SJSA1 (cell line): ENCODE measurements at places on chromosomes 12 and 14. TPM values are rescaled to one million over a fixed set of nuclear protein-coding genes. Genes with fewer than 3 reads are reported as not detected.

- DNase-seq, result peak; percentile 74
Observed at GRCh38 chr14:73612339-73613045, at the start of gene ACOT6. Gene ACOT6 (plus strand): TSS chr14:73612517. CDS start chr14:73612572, 55 bp downstream.

DNA sequence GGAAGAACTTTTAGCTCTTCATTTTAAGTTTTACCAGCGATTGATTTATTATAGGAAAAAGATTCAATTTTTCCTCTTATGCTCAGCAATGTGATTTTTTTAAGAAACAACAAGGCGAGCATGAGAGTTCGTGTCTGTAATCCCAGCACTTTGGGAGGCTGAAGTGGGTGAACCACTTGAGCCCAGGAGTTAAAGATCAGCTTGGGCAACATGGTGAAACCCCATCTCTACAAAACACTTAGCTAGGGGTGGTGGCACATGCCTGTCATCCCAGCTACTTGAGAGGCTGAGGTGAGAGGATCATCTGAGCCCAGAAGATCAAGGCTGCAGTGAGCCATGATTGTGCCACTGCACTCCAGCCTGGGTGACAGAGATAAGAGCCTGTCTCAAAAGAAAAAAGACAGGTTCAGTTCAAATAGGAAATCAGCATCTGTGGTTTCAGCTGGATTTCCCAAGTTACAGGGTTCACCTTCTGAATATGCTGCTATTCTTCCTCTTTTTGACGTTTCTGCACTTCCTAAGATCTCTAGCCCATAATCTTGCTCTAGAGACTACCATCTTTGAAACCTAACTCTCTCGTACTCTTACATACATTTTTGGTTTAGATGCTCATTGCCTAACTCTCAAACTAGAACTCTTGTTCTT, 274.7 kb downstream of the SEC23A start:
- DNase-seq, result no peak

GRCh38 chr14:89000007-89000942, 175.8 kb downstream of the TTC8 start:
- DNase-seq, result peak; percentile 21

- no peak for DNase-seq
Observed at GRCh38 chr14:92663049-92663448, 85.4 kb downstream of the LGMN start.

DNA sequence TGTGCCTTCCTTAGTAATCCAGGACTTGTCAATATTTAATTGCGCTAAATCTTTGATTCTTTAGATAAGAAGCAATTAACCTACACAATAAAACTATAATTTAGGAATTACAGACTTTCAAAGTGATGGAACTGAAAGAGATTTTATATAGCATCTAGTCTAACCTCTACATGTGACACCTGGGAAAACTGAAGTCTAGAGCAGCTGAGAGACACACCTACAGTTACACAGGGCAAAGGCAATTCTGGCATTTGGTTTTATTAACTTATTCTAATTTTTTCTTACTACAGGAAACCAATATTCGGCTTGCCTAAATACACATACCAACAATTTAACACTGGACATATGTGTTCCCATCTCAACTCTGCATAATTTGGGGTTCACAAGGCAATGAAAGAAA, 196.5 kb downstream of the STXBP6 start:
- DNase-seq, result no peak

- no peak for DNase-seq
Observed at GRCh38 chr12:64268409-64268808, 46.3 kb upstream of the KICS2 start.

DNA sequence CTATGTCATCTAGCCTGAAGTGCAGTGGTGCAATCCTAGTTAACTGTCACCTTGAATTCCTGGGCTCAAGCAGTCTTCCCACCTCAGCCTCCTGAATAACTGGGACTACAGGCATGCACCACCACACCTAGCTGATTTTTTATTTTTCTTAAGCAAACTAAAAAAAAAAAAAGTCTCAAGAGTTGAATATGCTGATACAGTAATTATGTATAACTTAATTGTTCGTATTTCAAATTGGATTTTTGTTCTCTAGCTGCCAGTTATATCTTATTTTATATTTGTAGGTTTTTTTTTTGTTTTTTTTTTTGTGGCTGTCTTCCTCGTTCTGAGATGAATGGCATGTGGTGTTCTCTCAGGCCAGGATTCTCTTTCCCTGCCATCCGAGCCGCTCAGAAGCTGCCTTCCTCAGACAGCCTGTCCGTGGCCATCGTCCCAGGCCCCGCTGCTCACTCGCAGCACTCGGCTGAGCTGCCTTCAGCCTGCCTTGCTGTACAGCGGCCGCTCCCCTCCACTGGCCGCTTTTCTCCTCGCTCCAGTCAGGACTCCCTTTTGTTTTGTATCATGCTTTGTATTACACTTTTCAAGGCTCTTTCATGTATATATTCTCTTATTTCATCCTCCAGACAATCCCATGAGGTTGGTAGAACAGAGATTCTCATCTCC, 53.3 kb downstream of the WDR20 start:
- no peak for DNase-seq

- no peak for DNase-seq
Observed at GRCh38 chr14:55697414-55697861, 117.4 kb downstream of the KTN1 start.

DNA sequence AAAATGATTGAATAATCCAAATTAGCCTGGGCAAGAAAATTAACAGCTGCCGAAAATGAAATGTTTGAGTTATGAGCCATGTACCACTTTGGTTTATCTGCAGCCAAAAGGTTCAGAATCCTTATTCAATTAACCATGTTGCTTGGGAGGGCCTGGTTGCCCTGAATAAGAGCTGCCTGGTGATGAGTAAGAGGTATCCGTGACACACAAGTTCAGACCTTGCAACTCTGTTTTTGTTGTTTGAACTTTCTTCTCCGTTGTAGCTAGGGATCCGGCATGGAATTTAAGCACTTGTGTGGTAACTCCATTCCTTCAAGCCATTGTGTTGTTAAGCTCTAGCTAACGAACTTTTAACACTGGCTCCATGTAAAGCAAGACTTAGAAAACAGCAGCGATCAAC, 35.7 kb downstream of the FOXA1 start:
- DNase-seq, result no peak

DNA sequence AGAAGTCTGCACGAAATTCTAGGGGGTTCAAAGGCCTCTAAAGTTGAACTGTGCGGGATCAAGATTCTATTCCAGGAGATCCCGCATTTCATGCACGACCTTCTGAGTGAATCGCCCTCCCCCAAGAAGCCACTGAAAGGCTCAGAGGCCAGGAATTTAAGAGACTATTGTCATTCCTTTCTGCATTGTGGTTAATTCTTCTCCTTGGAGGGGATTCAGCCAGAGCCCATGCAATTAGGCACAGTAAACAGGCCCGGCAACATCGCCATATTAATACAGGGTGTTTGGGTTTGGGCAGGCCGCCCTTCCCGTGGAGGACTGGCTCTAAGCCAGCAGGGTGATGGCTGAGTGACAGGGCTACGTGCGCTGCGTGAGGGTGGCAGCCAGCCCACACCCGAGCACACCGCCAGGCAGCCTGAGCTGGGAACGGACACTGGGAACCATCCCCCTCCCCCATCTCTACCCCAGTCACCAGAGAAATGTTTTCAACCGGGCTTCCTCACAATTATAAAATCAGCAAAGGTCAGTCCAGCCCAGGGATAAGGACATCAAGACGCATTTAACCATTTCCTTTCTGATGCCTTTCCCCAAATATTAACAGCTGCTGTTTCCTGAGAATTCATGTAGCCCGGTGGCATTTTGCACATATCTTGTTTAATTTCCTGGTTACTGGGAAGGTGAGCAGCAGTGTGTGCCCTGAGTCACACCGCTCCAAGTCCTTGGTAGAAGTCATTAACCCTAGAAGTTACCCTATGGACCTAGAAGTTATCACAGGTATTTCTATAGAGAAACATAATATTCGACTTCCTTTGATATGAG, 12.5 kb downstream of the EGLN3 start:
- peak; percentile 59 for DNase-seq

GRCh38 chr14:23375527-23376251, 1.2 kb upstream of the CMTM5 start:
- DNase-seq, result no peak

DNA sequence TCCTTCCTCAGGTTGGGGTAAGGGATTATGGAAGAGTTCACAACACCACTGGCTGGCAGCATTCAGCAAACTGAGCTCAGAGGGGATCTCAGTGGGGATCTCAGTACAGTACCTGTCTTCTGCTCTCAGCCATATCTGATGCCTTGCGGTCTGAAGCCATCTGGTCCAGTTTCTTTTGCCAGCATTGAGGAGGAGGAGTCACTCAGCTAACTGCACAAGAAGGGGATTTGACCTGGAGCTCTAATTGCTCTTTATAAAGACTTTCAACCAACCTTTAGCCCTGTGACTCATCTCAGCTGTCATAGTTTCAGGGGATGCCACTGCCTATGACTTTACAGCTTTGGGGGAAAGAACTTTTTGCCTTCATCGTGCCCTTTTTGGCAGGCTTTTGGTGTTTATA, 44.9 kb downstream of the JKAMP start:
- DNase-seq, result no peak

DNA sequence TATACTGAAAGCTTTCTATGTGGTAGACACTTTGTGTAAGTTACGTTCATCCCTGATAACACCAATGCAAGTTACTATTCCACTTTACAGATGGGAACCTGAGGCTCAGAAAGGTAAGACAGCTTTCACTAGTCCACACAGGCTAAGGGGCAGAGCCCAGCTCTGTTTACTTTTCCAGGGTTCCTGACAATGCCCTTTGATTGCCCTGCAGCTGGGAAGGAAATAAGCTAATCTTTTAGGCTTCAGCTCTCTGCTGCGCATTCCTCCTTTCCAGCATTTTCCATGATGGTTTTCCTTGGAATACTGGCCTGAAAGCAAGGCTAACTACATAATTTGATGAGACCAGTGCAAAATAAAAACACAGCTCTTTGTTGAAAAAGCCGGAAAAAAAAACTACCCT, 185.7 kb upstream of the BTG1 start:
- DNase-seq, result no peak

DNA sequence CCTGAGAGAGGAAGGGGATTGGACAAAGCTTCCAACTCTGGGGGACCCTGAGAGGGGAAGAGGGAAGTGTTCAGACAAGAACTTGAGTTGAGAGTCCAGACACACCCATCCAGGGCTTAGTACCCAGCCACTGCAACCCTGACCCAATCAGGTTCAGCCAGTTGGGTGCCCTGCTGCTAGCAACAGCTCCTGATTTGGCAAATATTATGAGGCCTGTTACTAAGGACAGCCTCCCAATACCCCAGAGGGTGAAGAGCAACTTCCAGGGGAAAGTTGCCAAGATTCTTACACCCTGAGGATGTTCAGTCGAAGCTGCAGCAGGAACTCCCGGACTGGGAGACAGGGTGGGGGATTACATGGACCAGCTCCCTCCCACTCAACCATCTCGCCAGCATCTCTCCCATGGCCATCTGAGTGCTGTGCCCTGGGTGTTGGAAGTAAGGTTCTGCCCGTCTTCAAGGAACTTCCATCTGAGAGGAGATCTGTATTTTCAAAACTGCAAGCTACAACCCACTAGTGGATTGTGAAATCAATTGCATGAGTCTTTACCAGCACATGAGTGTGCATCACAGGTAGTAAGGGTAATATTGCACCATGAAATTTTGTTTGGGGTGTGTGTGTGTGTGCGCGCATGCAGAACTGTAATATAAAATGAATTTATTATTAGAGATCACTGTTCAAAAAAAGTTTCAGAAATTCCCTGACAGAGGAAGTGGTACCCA, 11.5 kb upstream of the KRT78 start:
- DNase-seq, result no peak

The PRH2 gene
- not detected in 2 replicates for total RNA-seq

The OR4E2 gene
- not detected in 2 replicates for total RNA-seq

The CNTN1 gene
- total RNA-seq, result 1.4 and 4.6 TPM in 2 replicates

The SERPINA10 gene
- not detected in 2 replicates for total RNA-seq

The LYZ gene
- total RNA-seq, result not detected in 2 replicates

The NUMB gene
- 11.1 and 11.4 TPM in 2 replicates for total RNA-seq

The GTF2H3 gene
- 41.1 and 43.2 TPM in 2 replicates for total RNA-seq
